ENCODE measurements at places on chromosomes 5 and 9. TPM values are rescaled to one million over a fixed set of nuclear protein-coding genes. Genes with fewer than 3 reads are reported as not detected.

Gene SLCO6A1
- not detected for total RNA-seq

Gene RNF183
- total RNA-seq = not detected

Gene PCDHGA7
- 0.57 TPM for total RNA-seq

- DNase-seq = peak; percentile 68
These were observed 17.5 kb upstream of the LHFPL2 start for GRCh38 chr5:78666041-78666444.

GRCh38 chr5:81835814-81836367 is 85.0 kb upstream of the SSBP2 start:
- DNase-seq = no peak

- no peak for DNase-seq
These were observed 390.4 kb downstream of the ARHGEF28 start for GRCh38 chr5:74016373-74016772.

- DNase-seq = no peak
These were observed 39.6 kb downstream of the PCDHGC5 start for GRCh38 chr5:141528291-141528984.

DNA sequence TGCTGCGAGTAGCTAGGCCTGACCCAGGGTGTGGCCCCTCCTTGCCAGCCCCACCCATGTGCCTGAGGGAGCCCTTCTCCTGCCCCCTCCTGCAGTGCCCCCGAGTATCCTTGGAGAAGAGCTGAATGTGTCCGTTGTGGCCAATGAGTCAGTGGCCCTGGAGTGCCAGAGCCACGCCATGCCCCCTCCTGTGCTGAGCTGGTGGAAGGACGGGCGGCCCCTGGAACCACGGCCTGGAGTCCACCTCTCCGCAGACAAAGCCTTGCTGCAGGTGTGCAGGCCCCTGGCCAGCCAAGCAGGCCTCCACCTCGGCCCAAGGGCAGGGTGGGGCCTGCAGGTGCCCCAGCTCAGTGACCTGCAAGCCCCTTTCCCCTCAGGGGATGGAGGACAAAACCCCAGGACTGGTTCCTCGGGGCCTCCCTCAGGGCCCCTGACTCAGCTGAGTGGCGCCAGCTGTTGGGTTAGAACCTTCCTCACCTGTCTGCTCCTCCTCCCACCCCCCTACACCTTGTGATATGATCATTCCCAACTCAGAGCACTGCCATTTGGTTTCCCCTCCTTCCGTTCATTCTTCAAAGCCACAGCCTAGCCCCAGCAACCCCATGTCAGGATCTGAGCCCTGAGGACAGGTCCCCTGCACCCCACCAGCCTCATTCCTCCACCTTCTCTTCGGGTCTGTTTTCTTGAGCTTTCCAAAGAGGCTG is 80.0 kb upstream of the ASS1 start:
- DNase-seq = peak; percentile 42

DNA sequence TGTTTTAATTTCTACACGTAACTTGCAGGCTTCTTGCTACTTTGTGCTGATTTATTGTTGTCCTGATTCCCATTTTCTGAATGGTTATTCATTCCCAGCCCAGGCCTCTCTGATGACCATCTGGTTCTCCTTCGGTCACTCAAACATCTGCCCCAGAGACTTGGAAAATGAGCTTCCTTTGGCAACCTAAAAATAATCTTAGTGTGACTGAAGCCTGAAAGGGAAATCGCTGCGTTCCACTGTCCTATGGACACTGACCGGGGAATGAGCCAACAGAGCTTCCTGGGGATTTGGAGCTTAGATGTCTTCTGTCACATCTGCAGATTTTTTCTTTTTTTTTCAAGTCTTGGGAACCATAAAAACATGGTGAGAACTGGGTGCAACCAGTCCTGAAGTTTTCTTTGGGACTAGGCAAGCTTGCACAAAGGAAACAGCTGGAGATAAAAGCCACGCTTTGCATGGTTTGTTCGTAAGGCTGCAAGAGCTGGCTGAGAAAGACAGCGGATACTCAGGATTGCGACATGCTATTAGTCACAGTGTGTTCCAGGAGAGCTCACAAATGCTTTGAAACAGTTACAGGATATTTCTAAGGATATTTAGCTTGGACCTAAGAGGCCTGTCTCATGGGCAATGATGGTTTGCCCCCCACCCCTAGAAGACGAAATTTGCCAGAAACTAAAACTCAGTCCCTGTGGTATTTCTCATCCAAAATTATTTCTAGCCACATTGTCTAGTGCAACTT is 146.2 kb downstream of the GOLPH3 start:
- DNase-seq = peak; percentile 98

Measured in LHCN-M2 (cell line).